ENCODE measurements at places on chromosomes 7 and 10.
A peak's percentile ranks its signal among the peaks of the same experiment; 100 is the strongest.

DNA sequence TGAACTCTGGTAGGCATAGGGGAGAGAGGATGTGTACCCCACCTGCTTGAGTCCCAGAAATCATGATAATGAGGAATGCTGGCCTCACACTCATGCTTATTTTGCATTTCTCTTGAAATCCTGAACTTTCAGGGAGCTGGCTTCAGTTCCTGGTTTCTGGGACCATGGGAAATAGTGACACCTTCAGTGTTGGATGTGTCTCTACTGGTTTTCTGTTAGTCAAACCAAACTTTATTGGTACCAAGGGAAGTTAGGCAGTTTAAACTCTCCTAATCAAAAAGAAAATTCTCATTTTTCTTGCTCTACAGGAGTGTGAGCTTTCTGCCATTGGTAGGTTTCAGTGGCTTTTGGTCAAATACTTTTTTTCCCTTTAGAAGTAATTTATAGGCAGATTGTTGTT lies 11.8 kb upstream of the PCGF5 start:
- no peak for DNase-seq

DNA sequence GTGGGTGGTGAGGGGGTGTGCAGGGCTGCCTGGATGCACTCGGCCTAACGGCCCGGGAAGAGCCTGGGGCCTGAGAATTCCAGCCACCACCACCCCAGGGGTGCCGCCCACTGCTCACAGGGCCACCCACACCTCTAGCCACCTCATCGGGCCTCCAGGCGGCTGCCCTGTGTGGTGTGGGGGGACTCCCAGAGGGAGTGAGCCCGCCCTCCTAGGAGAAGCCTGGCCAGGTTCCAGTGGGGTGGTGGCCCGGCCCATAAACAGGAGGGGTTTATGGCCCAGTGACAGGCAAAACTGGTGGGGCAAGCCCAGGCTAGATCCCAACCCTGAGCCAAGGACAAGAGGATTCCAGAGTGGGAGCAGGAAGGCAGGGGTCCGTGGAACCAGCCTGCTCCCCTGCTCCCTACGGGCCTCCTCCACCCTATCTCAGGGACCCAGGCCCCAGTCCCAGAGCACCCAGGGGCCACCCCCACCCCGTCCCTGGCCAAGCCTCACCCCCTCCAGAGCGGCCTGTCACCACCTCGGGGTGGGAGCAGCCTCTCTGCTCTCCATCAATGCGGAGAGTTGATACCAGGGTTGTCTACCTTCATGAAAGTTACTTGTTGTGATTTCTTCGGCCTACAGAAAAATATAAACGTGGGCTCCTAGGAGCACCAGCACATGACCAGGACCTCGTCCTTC lies 20.2 kb upstream of the PDGFA start:
- DNase-seq = no peak

DNA sequence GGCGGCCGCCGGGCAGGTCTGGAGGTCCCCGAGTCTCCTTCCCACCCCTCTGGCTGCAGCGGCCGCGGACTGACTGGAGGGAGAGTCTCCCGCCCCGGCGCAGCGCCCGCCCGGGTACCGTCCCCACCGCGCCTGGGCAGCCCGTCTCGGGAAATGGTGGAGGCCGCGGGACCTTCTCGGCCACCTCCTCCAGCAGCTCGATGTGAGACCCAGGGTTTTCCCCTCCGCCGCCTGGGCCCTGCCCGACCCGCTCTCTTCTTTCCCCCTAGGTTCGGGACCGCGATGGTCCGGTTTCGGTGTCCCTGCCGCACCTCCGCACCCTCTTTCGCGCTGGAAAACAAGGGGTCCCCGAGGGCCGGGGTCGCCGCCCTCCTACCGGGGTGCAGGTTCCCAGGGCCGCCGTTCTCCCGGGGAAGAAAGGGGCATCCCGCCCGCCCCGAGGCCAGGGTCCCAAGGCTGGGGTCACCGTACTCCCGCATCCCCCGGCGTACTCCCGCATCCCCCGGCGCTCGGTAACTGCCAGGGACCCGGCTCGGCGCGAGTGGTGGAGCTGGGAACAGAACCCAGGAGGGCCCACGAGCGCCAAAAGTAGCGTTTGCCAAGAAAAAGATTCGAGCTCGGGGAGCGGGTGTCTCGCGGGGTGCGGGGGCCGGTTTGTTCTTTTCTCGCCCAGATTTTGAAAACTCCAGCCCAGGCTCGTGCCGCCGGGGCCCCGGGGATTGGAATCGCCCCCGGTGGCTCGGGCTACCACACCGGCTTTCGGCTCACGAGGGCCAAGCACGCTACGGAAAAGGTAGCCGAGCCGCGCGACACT lies 3.4 kb downstream of the TNRC18 start:
- DNase-seq = no peak

- DNase-seq = peak; percentile 14
Measured at GRCh38 chr10:93813507-93814465, 56.0 kb downstream of the LGI1 start.

GRCh38 chr7:379456-380138 lies 89.6 kb downstream of the FOXL3 start:
- DNase-seq = no peak
